Stimulated activated CD8-positive, alpha-beta memory T cell treated with anti-CD3 and anti-CD28 coated beads, Interleukin-4, amount 100 ng/mL, for 48 hours (primary cell): ENCODE measurements at places on chromosomes 12 and 14.

DNA sequence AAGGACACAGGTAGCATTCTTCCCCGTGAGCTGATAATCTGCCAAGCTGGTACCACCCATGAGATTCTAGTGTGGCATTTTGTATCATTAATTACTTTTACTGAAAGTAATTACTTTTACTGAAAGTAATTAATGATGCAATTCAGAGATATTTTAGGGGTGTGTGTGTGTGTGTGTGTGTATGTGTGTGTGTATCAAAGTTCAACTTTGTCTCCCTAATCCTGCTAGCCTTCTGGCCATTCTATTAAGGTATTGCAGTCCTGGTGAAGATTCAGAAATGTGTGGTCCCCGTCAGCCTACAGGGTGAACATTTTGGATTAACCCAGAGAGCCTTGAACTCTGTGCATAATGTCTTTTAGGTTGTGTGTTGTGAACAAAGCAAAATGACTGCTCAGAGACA is 310.8 kb downstream of the ZFP36L1 start:
- DNase-seq: no peak

- no peak for DNase-seq
These were observed 1.8 kb downstream of the KITLG start for GRCh38 chr12:88578276-88579160.

DNA sequence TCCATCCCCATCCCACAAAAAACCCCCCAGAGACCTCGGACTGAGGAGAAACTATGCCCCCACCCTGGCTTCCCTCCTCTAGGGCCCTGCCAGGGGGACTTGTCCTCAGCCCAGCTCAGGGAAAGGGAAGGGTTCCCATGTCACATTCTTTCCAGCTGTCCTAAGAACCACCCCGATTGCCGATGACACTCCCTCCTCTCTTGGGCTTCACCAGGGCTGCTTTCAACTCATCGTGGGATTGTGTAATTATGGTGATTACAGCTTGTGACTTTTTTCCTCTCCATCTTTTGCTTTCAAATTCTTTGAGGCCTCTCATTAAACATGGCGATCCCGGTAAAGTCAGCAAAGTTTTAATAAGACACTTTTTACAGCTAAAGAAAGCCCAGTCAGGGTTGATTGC is 344.0 kb downstream of the DPF3 start:
- DNase-seq: no peak

DNA sequence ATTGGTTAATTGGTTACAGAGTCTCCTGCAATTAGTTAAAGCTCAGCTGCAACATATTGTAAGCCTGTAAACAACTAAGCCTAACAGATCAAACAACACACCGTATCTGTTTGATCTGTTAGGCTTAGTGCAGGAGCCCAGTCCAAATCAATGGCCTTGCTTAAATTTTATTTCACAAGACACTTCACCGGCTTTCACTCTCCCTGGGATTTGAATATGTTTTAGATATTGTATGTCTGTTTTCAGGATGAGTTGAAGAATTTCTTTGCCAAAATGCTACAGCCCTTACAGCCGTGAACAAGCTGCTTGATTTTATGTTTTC is 5.5 kb upstream of the RNASE1 start:
- no peak for DNase-seq

- no peak for DNase-seq
These were observed 87.6 kb downstream of the EML1 start for GRCh38 chr14:99880651-99881420.

DNA sequence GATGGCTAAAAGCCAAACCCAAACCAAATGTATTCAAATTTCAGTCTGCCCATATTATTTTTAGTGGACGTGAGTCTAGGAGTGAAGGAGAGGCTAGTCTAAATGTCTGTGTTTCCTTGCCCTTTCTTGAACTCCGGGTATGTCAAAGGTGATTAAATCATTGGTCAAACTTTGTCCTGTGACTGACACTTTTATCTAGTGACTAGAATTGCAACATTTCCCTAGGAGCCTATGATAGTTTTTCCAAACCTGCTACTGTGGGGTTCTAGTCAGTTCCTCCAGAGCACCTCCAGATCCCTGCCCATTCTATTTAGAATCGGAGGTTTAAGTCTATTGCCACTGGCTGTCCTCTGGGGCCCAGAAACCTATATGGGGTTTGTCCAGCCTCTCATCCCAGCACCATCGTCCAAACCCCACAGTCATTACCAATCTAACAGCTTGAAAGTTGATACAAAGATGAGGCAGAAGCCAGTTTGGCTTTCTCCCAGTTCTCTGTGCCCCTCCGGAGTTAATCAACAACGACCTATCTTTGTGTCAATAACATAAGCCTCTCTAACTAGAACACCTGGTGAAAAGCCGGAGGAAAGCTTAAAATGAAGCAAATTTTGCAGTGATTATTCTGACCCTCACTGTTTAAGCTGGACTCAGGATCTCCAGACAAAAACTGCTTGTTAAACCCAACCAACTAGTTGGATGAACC is 306.7 kb downstream of the ZFP36L1 start:
- DNase-seq: no peak

GRCh38 chr14:54347044-54347443 is 49.8 kb upstream of the CDKN3 start:
- no peak for DNase-seq

GRCh38 chr12:77131977-77132490 is 66.7 kb upstream of the E2F7 start:
- no peak for DNase-seq

- no peak for DNase-seq
These were observed 26.3 kb downstream of the KLRK1 start for GRCh38 chr12:10363658-10363913.

GRCh38 chr12:52061470-52062166 is 8.2 kb upstream of the ATG101 start:
- DNase-seq: no peak

GRCh38 chr12:55930771-55931316 is at the start of gene DGKA:
DGKA (plus strand) TSS chr12:55931162; CDS start chr12:55936504, 5,342 bp downstream.
- DNase-seq: peak; percentile 86

- DNase-seq: no peak
These were observed 358.4 kb upstream of the TBX3 start for GRCh38 chr12:115042341-115042740.

- DNase-seq: no peak
These were observed 31.8 kb downstream of the YLPM1 start for GRCh38 chr14:74794947-74795346.

- no peak for DNase-seq
These were observed 60.4 kb downstream of the FOS start for GRCh38 chr14:75339059-75339458.

- DNase-seq: no peak
These were observed 678.2 kb downstream of the NRXN3 start for GRCh38 chr14:78848234-78848820.

- DNase-seq: no peak
These were observed 86.3 kb downstream of the CALM1 start for GRCh38 chr14:90483117-90483516.

DNA sequence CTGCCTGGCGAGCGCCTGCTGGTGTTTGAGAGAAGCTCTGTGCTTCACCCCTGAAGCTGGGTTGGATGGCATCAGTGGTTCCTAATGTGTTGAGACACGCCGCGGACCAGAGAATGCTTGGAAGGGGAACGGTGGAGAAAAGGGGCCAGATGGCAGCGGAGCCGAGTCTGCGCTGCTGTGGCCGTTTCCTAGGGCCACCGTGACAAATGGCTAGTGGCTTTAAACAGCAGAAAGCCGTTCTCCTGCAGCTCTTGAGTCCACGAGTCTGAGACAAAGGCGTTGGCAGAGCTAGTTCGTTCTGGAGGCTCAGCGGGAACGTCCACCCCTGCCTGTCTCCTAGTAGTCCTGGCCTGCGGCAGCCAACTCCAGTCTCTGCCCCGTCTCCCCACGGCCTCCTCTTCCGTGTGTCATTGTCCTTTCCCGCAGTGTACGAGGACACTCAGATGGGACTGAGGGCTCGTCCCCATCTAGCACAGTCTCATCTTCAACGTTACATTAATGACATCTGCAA is 103.6 kb downstream of the ADGRD1 start:
- DNase-seq: no peak

DNA sequence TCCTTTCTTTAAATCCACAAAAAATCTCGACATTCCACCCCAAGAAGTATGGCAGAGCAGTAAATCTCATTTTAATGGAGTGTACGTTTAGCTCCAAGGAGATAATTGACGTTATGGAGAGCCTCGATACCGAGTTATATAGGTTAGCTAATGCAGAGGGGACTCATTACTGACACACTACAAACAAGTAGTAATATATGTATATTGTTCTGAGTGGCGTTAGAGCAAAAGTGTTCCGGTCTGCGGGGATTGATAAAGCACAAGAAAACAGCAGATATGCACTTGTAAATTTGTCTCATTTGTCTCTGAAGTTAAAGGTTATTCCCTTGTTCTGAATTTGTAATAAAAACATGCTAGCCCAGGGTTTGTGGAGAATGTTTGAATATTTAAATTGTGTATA is 84.1 kb downstream of the BCL11B start:
- DNase-seq: peak; percentile 28

DNA sequence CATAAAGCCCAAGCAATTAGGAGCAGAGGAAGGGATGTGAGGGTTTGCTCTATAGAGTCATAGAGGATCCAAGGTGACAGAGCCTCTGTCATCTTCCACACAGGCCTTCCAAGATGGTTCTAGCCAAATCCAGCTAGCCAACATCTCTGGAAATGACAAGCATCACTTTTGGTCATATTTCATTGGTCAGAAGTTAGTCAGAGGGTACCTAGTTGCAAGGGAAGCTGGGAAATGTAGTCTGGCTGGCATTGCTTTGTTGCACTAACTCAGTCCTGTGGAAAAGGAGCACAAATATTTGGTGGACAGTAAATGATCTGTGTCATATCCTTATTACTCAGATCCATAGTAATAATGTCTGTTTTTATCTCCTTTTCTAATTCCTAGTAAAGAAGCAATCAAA is 715.7 kb downstream of the NRXN3 start:
- no peak for DNase-seq

- no peak for DNase-seq
These were observed 550.7 kb downstream of the SLC6A15 start for GRCh38 chr12:84361651-84362551.

- no peak for DNase-seq
These were observed 7.5 kb downstream of the HEBP1 start for GRCh38 chr12:12992418-12993130.
